ENCODE measurements at places on chromosomes 2 and 18.
A peak's percentile ranks its signal among the peaks of the same experiment; 100 is the strongest.

DNA sequence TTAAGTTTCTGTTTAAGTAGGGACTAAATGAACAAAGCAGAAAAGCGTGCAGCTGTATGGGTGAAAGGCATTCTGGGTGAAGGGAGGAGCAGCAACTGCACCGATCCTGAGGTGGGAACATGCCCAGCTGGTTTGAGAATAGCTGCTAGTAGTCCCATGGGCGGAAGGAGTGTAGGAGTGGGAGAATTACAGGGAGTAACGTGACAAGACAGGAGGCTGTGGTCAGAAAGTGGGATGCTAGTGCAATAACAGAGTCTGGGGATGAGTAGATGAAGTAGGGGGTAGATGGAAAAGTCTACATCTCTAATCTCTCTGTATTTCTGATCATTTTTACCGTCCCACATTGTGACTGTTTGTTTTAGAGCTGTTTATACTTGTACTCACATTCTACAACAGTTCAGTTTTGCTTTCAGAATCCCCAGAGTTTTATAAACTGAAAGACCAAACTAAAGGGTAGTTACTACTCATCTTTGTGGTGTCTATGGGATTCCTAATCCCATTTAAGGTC lies 118.9 kb downstream of the LCLAT1 start:
- no peak for DNase-seq

- DNase-seq, result no peak
Measured at GRCh38 chr18:11866764-11867163, 15.6 kb downstream of the CHMP1B start.

GRCh38 chr2:143856978-143857377 lies 662.9 kb downstream of the ZEB2 start:
- no peak for DNase-seq

DNA sequence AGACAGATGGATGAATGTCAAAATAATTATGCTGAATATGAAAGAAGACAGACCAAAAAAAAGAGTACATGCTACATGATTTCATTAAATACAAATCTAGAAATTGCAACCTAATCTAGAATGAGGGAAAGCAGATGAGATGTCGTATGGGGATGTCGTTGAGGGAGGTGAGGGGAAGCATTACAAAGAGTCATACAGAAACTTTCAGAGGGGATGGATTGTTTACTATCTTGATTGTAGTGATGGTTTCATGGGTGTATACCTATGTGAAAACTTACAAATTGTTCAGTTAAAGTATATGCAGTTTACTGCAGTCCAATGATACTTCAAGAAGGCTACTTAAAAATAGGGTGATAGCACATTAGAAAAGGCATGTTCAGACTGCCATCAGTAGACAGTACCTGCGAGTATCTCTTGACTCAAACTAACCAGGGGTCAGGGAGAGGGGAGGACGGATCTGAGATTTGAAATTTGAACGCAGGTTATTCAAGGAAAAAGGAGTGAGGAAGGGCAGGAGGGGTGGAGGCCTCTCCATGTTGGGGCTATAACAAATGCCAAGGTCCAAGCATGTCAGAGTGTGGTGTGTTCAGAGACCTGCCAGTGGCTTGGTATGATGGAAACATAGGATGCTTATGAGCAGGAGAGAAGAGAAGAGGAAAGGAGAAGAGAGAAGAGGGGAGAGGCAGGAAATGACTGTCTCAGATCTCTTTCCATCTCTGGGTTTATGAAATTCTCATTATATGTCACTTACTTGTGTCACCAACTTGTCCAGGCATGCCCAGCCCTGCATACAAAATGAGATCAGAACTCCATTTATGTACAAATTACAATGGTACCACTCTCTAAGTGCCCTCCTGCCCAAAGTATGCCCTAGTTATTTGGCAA lies 257.3 kb upstream of the CXCR4 start:
- no peak for DNase-seq

DNA sequence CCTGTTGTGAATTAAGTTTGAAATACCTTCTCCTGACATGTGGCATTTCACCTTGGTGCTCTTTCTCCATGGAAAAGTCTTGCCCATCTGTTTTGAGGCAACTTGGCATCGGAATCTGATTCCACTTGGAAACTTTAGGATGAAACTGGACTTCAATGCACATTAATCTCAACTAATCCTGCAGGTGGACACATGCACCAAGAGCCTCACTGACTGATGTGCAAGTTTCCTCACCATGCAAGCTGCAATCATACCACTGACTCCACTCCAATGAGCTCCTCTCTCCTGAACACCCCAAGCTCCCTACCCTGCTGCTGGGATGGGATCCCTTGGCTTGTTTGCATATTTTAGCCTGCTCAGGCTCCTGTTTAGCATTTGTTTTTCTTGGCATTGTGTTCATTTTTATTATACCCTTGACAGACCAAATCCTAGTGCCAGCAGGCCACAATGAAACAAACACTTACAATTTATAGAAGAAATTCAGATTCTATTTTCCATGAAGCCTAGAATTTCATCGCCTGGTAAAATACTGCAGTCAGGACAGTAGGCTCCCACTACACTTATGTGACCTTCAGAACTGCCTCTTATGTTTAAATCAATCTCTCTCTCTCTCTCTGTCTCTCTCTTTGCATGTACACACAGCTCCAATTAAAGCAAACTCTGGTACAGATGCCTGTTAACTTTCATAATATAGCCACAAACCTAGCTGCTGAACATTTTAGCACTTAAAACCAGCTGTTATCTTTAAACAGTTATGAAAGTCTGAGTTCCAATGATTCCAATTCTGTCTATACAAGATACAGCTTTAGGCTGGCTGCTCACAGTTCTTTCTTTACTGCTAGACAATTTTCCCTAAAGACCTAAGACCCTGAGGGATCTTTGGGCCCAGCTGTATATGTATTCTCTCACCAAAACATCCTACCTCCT lies 141.5 kb downstream of the OSR1 start:
- no peak for DNase-seq

- DNase-seq, result no peak
Measured at GRCh38 chr2:59398081-59398480, 1155.4 kb downstream of the BCL11A start.

GRCh38 chr2:46076251-46076650 lies 221.0 kb upstream of the EPAS1 start:
- no peak for DNase-seq

DNA sequence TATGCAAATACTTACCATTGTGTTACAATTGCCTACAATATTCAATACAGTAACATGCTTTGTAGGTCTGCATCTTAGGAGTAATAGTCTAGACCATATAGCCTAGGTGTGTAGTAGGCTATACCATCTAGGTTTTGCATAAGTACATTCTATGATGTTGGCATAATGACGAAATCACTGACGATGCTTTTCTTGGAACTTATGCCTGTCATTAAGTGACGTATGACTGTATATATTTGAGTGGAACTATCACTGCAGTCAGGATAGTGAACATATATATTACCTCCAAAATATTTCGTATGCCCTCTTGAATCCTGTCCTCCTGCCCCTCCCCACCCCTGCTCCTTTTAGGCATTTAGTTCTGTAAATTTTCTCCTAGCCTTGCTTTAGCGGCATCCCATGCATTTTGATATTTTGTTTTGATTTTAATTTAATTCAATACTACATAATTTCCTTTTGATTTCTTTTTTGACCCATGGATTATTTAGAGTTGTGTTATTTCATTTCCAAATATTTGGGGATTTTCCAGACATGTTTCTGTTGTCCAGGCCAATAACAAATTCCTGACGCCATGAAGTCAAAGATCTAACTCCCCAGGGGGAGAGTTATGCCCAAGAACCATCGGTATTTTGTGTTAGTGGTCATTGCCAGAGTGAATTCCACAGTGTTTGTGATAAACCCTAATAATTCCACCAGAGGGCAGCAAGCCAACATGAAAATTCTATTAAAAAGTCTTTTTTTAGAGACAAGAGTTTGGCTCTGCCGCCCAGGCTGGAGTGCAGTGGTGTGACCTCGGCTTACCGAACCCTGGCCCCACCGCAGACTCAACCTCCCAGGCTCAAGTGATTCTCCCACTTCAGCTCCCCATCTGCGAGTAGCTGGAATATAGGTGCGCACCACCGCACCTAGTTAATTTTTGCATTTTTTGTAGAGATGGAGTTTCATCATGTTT lies 24.2 kb upstream of the CASP8 start:
- DNase-seq, result peak; percentile 42

DNA sequence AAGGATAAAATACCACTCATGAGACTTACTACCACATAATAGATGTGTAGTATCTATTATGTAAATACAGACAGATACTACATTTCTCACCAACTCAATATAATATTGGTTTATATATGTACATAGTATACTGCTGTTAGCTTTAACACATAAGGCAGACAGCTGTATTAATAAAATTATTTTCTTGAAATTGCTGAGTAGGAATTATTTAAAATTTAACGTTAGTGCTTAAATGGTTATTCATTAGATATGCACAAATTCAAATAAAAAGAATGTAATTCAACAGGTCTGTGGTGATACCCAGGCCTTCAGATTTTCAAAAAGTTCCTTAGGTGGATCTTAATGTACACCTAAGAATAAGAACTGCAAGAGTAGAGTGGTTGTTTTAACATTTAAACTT lies 59.0 kb downstream of the PRPF40A start:
- no peak for DNase-seq

All from CD4-positive, alpha-beta T cell (primary cell).